Stimulated activated CD8-positive, alpha-beta memory T cell treated with anti-CD3 and anti-CD28 coated beads, Interleukin-2, amount 100 ng/mL, for 1 hour (primary cell): ENCODE measurements at places on chromosomes 11 and 22.

DNA sequence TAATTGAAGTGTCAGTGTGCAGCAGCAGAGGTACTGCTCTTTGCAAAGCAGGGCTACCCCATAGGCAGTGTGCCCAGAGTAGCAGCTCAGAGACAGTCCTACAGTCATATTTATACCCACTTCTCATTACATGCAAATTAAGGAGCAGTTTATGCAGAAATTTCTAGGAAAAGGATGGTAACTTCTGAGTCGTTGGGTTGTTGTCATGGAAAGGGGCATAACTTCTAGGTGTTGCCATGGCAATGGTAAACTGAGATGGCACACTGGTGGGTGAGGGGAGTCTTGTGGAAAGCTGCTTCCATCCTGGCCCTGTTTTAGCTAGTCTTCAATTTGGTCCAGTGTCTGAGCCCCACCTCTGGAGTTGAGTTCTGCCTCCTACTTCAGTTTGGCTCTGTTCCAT lies 77.4 kb downstream of the MN1 start:
- DNase-seq, result no peak

GRCh38 chr22:49244466-49245420 lies 582.9 kb downstream of the BRD1 start:
- DNase-seq, result no peak

- DNase-seq, result no peak
These were observed 1077.3 kb upstream of the CNTN5 start for GRCh38 chr11:97943493-97943892.

DNA sequence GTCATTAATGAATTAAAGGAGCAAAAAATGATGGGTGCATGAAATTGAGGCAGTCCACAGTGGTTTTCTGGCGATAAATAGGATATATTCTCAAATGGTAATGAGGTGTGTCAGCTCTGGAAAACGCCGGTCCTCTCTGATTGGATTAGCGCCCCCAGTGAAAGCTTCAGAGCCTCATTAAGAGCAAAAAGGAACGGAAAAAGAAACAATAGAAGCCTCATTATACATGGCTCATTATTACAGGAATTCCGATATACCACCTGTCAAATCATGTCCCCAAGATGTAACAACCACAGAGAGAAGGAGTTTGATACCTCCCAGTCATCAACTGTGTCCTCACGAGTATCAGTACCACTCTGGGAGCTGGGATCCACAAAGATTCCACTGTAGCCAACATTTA lies 175.7 kb upstream of the PITPNB start:
- DNase-seq, result no peak

GRCh38 chr11:16027621-16028020 lies 328.7 kb downstream of the SOX6 start:
- no peak for DNase-seq

GRCh38 chr11:4825132-4825531 lies 4.0 kb downstream of the OR51F2 start:
- DNase-seq, result no peak
